Fibroblast of lung (primary cell): ENCODE measurements at places on chromosomes 1 and 21.
A peak's percentile ranks its signal among the peaks of the same experiment; 100 is the strongest.

- no peaks in the 10 kb centered on the region for H3K27me3 ChIP-seq
- peak; percentile 9 for DNase-seq
- no peak overlapping the region for H3K27ac ChIP-seq
- H3K36me3 ChIP-seq, result no peaks in the 10 kb centered on the region
These were observed 202.7 kb downstream of the RHOU start for GRCh38 chr1:228937851-228938536.

DNA sequence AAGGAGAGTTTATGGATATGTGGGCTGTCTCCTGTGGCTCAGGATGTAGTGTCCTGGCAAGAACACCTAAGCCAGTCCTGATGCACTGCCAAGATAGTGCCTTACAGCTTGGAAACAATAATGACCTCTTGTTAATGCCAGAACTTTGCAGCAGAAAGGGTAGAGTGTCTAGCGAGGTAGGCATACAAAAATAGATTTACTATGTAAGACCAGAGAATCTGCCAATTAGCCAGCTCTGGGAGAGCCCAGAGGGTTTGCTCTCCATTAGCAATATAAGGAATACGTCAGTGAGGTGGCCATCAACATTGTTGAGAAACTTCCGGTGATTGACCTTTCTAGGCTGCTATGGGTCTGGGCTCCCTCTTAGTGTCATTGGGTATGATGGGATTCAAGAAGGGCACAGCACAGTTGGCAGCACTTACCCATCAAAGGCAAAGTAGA is 178.5 kb upstream of the GALNT2 start:
- H3K4me3 ChIP-seq, result no peak overlapping the region
- no peaks in the 10 kb centered on the region for H3K36me3 ChIP-seq
- no peaks in the 10 kb centered on the region for H3K4me1 ChIP-seq
- DNase-seq, result no peak
- H3K27ac ChIP-seq, result no peak overlapping the region

DNA sequence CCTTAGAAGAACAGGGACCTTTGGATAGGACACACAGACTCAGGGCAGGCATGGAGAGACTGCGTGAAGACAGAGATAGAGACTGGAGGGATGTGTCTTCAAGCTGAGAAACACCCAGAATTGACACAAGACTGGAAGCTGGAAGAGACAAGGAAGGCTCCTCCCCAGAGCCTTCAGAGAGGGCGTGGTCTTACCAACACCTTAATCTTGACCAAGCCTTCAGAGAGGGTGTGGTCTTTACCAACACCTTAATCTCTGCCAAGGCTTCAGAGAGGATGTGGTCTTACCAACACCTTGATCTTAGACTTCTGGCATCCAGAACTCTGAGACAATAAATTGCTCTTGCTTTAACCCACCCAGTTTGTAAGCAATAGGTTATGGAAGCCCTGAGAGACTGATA is 481.4 kb upstream of the VAMP3 start:
- H3K4me1 ChIP-seq, result peaks cover 14% of the 10 kb centered on the region
- H3K27me3 ChIP-seq, result no peaks in the 10 kb centered on the region
- H3K36me3 ChIP-seq, result no peaks in the 10 kb centered on the region
- no peak overlapping the region for H3K27ac ChIP-seq
- H3K4me3 ChIP-seq, result no peak overlapping the region

DNA sequence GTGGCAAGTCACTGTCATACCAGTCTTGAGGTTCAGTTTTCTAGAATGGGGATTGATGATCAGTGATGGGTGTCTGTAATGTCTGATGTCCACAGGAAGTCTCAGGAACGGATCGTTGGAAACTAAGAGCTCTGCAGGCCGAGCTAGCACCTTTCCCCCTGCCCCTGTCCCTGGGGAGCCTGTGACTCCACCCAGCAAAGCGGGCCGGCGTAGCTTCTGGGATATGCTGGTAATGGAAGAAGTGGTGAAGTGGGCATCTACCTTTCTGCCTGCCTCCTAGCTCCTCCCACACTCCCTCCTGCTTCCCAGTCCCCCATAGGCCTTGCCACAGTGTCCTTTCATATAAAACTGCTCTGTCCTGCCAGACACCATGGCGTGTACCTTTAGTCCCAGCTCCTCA is 13.4 kb downstream of the HYI start:
- no peaks in the 10 kb centered on the region for H3K27me3 ChIP-seq
- peaks cover 32% of the 10 kb centered on the region for H3K36me3 ChIP-seq
- no peak overlapping the region for H3K27ac ChIP-seq
- no peak overlapping the region for H3K4me3 ChIP-seq

GRCh38 chr1:188986745-188987417 is 1490.8 kb downstream of the BRINP3 start:
- H3K4me1 ChIP-seq, result no peaks in the 10 kb centered on the region
- DNase-seq, result no peak
- no peaks in the 10 kb centered on the region for H3K36me3 ChIP-seq
- H3K4me3 ChIP-seq, result no peak overlapping the region
- no peak overlapping the region for H3K27ac ChIP-seq

DNA sequence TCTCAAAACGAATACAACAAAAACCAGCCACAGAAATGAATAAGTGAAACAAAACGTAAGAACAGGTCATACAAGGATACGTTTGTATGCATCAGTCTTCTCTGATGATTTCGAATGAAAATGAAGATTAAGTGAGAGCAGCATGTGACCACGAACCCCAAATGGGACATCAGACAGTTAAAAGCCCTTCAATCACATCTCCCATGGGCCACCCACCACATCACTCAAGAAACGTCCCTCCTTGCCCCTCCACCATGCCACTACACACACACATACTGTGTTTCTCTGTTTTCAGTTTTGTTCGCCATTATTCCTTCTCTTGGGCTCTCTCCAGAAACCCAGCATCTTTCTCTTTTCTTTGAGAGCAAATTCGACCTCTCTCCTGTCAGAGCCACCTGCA is 355.6 kb upstream of the KAZN start:
- H3K36me3 ChIP-seq, result no peaks in the 10 kb centered on the region
- no peak overlapping the region for H3K27ac ChIP-seq
- no peaks in the 10 kb centered on the region for H3K27me3 ChIP-seq

- H3K27ac ChIP-seq, result no peak overlapping the region
- no peak for DNase-seq
- no peaks in the 10 kb centered on the region for H3K36me3 ChIP-seq
- H3K4me3 ChIP-seq, result no peak overlapping the region
- H3K27me3 ChIP-seq, result no peaks in the 10 kb centered on the region
These were observed 134.0 kb downstream of the DMRTB1 start for GRCh38 chr1:53592985-53593757.
